Progenitor cell of endocrine pancreas (in vitro differentiated cells): ENCODE measurements at places on chromosomes 16 and 17. TPM values are rescaled to one million over a fixed set of nuclear protein-coding genes. Genes with fewer than 3 reads are reported as not detected.

TP53TG3F gene
- total RNA-seq = not detected in 2 replicates

KRT24 gene
- total RNA-seq = not detected in 2 replicates

PSME3IP1 gene
- 101 and 115 TPM in 2 replicates for total RNA-seq

SLC16A6 gene
- total RNA-seq = 0.12 and 0.24 TPM in 2 replicates

GH1 gene
- total RNA-seq = not detected in 2 replicates

JPT2 gene
- 141 and 146 TPM in 2 replicates for total RNA-seq

P2RX5 gene
- total RNA-seq = 0.89 and 0.95 TPM in 2 replicates

KCNG4 gene
- not detected in 2 replicates for total RNA-seq

TMEM107 gene
- total RNA-seq = 24.6 and 28.1 TPM in 2 replicates

HEATR9 gene
- not detected in 2 replicates for total RNA-seq

RASL10B gene
- 13.7 and 13.9 TPM in 2 replicates for total RNA-seq

WSCD1 gene
- 10.3 and 11.1 TPM in 2 replicates for total RNA-seq

NLRC3 gene
- 0.14 and 0.38 TPM in 2 replicates for total RNA-seq

HS3ST4 gene
- total RNA-seq = 0.67 and 0.69 TPM in 2 replicates

DNAJA2 gene
- total RNA-seq = 62.8 and 63.7 TPM in 2 replicates

TMEM98 gene
- total RNA-seq = 181 and 188 TPM in 2 replicates

KRT23 gene
- total RNA-seq = 2.1 and 3.8 TPM in 2 replicates
